ENCODE measurements at places on chromosomes 11 and 22.

DNA sequence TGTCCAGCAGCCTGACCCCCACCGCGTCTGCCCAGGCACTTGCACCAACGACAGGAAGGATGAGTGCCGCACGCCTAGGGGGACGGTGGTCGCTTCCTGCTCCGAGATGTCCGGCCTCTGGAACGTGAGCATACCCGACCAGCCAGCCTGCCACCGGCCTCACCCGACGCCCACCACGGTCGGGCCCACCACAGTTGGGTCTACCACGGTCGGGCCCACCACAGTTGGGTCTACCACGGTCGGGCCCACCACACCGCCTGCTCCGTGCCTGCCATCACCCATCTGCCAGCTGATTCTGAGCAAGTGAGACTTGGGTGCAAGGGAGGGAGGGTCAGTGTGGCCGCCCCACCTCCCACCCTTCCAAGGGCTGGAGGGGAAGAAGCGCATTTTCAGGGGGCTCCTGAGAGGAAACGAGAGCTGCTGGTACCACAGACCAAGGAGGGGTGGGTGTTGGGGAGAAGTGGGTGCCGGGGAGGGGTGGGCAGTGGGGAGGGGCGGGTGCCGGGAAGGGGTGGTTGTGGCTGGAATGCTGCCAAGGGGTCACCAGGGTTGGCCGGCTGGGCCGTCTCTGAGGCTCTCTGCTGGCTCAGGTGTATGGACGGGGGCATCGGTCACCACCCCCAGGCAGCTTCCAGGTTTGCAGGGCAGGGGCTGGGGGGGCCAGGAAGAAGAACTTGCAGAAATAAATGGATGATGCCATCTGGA, 27.7 kb upstream of the MUC5B start:
- no peak for DNase-seq

- DNase-seq = no peak
Measured at GRCh38 chr11:32053151-32053888, 37.6 kb upstream of the RCN1 start.

- DNase-seq = no peak
Measured at GRCh38 chr11:37857726-37858125, 1259.7 kb upstream of the RAG2 start.

- DNase-seq = peak; percentile 81
Measured at GRCh38 chr22:21867528-21868266, at the start of gene MAPK1. Gene MAPK1, minus strand, starts transcription at chr22:21867645. Its CDS starts 205 bp downstream, at chr22:21867440.

GRCh38 chr11:109597336-109597735, 175.3 kb downstream of the C11orf87 start:
- peak; percentile 61 for DNase-seq

GRCh38 chr22:24954856-24955255, 2.3 kb downstream of the KIAA1671 start:
- no peak for DNase-seq

- DNase-seq = no peak
Measured at GRCh38 chr11:59208956-59209355, 3.8 kb downstream of the MPEG1 start.

DNA sequence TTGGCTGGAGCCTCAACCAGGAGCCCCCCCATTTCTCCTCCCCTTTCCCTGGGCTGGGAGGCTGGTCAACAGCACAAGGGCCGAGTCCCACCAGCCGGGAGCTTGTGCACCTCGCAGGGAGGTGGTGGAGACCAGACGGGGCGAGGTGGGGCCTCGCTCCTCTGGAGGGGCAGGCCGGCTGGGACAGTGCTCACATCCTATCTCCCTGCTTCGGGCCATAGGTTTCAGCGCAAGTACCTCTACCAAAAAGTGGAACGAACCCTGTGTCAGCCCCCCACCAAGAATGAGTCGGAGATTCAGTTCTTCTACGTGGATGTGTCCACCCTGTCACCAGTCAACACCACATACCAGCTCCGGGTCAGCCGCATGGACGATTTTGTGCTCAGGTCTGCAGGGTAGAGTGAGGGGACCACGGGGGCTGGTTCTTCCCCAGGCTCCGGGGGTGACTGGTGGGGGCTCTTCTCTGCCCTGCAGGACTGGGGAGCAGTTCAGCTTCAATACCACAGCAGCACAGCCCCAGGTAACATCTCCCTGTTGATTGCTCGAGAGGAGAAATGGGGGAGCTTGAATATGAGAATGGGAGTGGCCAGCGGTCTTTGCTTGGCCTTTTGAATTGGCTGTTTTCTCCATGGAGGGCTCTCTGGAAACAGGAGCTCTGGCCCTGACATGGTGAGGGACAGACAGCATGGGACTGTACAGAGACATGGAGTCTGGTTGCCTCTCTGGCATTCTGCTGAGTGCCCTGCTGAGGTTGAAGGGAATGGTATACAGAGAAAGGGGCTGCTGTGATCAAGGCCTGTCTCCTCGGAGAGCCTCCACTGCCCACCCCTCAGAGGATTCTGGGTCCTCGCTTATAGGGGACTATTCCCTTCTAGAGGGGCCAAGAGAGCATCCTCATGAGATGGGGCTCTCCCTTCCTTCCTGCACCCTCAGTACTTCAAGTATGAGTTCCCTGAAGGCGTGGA, 3.3 kb downstream of the SIDT2 start:
- no peak for DNase-seq

DNA sequence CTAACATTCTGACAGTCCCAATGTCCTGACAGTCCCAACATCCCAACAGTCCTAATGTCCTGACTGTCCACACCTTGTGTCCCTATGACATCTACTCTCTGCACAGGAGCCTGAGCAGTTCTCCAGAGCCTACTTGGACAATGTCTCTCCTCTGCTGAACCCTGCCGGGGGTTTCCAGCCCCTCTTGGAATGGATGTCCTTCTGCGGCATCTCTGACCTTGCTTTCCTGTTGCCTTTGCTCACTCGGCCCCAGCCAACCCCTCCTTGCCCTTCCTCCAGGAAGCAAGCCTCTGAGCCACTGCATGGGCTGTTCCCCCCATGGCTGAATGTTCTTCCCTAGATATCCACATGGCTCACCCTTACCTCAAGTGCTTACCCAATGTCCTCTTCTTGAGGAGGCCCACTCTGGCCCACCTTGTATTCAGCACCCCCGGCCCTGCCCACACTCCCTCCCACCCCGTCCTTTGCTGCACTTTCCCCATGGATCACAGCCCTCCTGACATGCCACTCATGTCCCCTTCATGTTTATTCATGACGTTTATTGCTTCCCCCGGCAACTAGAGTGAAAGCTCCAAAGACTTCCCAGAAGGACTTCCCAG, 59.5 kb downstream of the DHCR7 start:
- DNase-seq = no peak

DNA sequence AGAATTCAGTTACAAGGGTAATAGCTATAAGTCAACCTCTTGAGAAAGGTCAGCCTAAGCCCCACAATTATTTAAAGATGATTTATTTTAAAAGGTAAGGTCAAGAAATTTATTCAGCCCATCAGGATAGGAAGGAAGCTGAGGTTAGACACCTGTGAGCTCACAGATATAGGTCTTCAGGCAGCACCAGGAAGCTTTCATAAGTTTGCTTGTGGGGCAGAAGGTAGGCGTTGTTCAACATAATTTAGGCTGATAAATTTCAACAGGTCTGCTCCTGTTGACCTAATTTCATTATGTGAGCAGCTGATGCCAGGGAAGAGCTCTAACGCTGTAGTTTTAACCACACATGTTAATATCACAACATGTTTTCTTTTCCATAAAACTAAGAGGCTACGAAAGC, 118.1 kb upstream of the APOA1 start:
- no peak for DNase-seq

- DNase-seq = no peak
Measured at GRCh38 chr11:15775015-15775541, 581.3 kb downstream of the SOX6 start.

GRCh38 chr11:9462172-9462799, 1.5 kb downstream of the ZNF143 start:
- DNase-seq = no peak

GRCh38 chr11:3101921-3102640, 44.9 kb upstream of the CARS1 start:
- no peak for DNase-seq

DNA sequence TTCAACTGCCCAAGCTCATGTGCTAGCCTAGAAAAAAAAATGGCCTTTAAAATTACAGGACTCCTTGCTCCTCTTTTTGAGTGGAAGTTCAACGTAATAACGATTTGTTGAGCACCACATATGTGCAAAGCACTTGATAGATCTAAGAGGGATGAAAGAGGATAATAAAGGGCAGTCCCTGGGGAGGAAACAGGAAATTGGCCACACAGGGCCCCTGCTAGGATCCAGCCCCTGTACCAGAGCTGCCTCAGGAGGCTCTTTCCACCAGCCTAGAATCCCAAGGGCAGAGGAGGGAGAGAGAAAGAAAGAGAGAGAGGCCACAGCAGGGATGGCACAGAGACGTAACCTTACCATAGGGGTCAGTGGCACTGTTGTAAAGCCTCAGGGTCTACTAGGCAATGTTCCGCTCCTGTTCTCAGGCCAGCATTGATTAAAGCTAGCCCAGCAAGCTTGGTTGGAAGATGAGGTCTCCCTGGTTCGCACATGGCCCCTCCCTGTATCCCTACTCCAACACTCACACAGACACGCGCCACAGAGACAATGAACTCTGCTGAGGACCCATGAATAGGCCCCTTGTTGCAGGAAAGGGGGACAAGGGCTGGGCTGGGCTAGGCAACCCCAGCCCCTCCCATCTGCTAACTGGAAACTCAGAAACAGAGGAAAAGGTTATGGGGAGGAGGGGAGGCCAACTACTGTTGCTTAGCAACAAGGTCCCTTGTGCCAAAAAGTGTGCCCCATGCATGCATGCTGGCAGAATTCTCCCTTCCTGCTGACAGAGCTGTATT, at the start of gene TMPRSS5:
TMPRSS5 (minus strand) TSS at position 438 of the 785 bp plus-strand sequence; CDS start at position 354, 84 bp downstream.
- no peak for DNase-seq

DNA sequence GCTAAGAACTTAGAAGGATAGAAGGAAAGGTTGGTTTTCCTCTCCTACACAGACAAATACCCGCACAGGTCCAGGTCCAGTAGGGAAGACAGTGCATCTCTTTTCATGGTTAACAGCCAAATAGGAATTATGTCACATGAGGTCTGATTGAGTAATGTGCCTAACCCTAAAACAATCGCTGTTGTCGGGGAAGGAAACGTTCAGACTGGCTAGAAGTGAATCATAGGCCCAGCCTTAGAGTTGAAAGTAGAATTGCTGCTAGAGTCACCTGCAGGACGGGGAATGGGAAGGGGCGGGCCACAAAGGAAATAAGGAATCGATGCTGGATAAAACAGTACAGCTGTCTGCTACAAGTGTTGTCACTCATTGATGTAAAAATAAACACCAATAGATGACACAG, 12.4 kb upstream of the HTATIP2 start:
- peak; percentile 40 for DNase-seq

- DNase-seq = no peak
Measured at GRCh38 chr11:105202422-105202821, 62.9 kb upstream of the CARD18 start.

GRCh38 chr11:66361502-66361941, 10.0 kb downstream of the SLC29A2 start:
- DNase-seq = no peak

- no peak for DNase-seq
Measured at GRCh38 chr11:100674212-100674611, 12.9 kb upstream of the ARHGAP42 start.

GRCh38 chr22:22906907-22907550, 19.4 kb downstream of the IGLL5 start:
- DNase-seq = no peak

GRCh38 chr11:45379162-45379863, 93.2 kb upstream of the SYT13 start:
- no peak for DNase-seq

- no peak for DNase-seq
Measured at GRCh38 chr22:36589856-36590255, 60.9 kb upstream of the EIF3D start.

DNA sequence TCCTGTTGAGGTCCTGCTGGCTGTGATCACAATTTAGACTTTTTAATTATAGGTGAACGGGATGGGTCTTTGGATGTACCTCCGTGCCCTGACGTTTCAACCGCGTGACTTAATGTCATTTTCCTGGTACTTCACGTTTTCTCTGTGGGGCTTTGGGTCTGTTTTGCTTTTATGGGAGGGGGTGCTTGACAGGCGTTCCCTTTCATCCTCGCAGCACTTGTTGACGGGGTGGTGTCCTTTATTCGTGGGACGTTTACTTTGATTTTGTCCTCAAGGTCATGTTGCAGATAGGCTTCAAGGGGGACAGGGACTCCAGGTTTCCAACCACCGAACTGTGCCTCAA, 994 bp downstream of the PPP6R3 start:
- no peak for DNase-seq

- no peak for DNase-seq
Measured at GRCh38 chr11:1516273-1517067, 29.9 kb upstream of the MOB2 start.

DNA sequence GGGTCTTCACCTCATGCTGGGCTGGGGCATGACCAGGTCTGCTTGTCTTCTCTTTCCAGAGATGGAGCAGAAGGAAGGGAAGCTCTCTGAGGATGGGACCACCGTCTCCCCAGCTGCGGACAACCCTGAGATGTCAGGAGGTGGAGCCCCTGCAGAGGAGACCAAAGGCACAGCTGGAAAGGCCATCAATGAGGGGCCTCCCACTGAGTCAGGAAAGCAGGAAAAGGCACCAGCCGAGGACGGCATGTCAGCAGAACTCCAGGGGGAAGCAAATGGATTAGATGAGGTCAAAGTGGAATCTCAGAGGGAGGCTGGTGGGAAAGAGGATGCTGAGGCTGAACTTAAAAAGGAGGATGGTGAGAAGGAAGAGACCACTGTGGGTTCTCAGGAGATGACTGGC, 5.2 kb downstream of the SMTNL1 start:
- no peak for DNase-seq

DNA sequence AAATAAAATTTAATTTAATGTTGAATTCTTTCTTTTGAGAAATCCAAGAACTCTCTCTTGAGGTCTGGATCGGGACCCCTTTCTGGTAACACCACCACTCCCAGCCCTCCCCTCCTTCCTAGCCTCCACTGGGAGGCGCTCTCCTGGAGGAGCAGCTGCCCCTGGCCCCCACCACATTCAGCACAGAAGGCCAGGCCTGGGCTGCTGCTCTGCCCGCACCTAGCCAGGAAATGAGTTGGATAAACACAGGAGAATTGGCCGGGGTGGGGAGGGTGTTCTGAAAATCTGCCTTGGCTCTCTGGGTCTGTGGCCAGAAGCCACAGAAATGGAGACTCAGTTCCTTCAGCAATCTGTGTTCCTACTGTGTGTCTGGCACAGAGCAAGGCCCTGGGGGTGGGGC, 31.2 kb downstream of the C22orf42 start:
- DNase-seq = no peak

DNA sequence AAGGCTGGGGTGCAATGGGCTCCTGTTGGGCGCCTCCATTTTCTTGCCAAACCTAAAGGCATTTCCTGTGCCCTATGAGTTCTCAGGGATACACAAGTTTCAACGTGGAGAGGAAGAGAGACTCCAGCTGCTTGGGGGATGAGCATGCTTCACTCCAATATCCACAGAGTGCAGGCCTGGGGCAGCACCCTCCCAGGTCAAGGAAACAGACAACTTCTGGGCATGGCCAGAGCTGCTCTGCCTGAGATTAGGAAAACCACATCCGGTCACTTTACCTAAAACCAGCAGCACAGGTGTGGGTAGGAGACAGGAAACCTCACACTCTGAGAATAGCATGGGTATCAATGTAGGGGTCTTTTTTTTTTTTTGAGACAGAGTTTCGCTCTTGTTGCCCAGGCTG, 28.7 kb downstream of the TMEM184B start:
- no peak for DNase-seq

GRCh38 chr22:37313376-37314314, 31.3 kb downstream of the CYTH4 start:
- no peak for DNase-seq

GRCh38 chr11:116328391-116328790, 444.4 kb downstream of the BUD13 start:
- DNase-seq = peak; percentile 84

- DNase-seq = no peak
Measured at GRCh38 chr11:3220521-3221407, 2.2 kb upstream of the MRGPRG start.

GRCh38 chr11:95760941-95761340, 28.6 kb downstream of the FAM76B start:
- no peak for DNase-seq
